ENCODE measurements at places on chromosomes 2 and 18.
A peak's percentile ranks its signal among the peaks of the same experiment; 100 is the strongest.

GRCh38 chr2:100062336-100062735 is 80.1 kb downstream of the AFF3 start:
- H3K4me1 ChIP-seq = no peaks in the 10 kb centered on the region
- no peaks in the 10 kb centered on the region for H3K36me3 ChIP-seq
- H3K4me3 ChIP-seq = no peak overlapping the region

- no peak for DNase-seq
- no peak overlapping the region for H3K27ac ChIP-seq
- H3K36me3 ChIP-seq = no peaks in the 10 kb centered on the region
- H3K27me3 ChIP-seq = no peaks in the 10 kb centered on the region
- H3K4me3 ChIP-seq = no peak overlapping the region
These were observed 79.8 kb downstream of the MGAT5 start for GRCh38 chr2:134333646-134334189.

DNA sequence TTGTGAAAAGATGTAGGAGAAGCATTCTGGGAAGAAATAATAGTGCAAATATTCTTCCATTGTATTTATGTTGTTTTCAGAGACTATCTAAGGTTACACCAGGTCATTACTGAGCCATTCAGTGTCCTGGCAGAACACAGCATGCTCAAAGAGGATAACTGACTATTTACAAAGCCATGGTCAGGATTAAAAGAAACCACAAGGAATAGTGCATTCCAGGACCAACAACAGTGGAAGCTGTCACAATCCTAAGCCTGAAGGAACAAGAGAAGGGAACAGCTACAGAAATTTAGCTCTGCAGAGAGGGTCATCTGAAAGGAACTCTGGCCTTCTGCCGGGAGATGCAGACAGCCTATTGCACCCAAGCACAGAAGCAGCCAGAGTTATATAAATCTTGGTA is 116.7 kb downstream of the DSC3 start:
- H3K36me3 ChIP-seq = no peaks in the 10 kb centered on the region
- DNase-seq = peak; percentile 24
- H3K27me3 ChIP-seq = no peaks in the 10 kb centered on the region

GRCh38 chr18:38047820-38048219 is 482.2 kb upstream of the CELF4 start:
- no peak overlapping the region for H3K27ac ChIP-seq
- H3K27me3 ChIP-seq = no peaks in the 10 kb centered on the region
- peak; percentile 13 for DNase-seq
- no peaks in the 10 kb centered on the region for H3K36me3 ChIP-seq
- H3K4me3 ChIP-seq = no peak overlapping the region

- no peak overlapping the region for H3K27ac ChIP-seq
- peaks cover 2% of the 10 kb centered on the region for H3K4me1 ChIP-seq
- no peaks in the 10 kb centered on the region for H3K27me3 ChIP-seq
- no peaks in the 10 kb centered on the region for H3K36me3 ChIP-seq
These were observed 129.3 kb downstream of the NUP35 start for GRCh38 chr2:183253441-183254130.

DNA sequence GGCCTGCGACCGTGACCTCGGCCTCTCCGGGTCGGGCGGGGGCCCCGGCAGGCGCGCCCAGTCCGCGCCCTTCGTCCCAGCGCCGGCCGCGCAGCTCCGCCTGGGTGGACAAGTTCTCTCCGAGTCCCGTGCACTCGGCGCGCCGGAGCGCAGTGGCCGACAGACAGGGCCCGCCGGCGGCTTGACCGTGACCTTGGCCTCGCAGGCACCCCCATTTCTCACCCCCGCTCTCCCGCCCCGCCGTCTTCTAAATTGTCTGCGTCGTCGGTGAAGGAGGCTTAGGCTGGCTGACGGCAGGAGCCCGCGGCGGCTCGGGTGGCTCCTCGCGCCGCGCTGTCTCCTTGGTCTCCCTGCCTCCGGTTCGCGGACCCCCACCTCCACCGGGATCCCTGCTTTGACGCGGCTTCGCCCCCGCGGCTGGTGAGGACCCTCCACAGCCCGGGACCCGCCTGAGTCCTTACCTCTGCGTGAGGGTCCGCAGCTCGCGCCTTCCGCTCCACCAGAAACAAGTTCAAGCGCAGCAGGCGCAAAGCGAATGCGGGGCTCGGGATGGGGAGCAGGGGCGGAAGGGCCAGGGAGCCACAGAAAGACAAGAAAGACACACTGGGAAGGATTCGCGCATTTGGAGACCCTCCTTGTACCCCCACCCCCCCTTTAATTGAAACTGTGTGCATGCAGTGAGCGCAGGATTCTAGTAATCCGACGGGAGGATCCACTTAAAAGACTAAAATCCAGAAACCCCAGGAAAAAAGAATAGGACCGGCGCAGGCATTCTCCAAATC is 4.0 kb downstream of the PTGR3 start:
- peaks cover 3% of the 10 kb centered on the region for H3K4me1 ChIP-seq
- peak; percentile 27 for DNase-seq
- no peak overlapping the region for H3K4me3 ChIP-seq

GRCh38 chr2:134460583-134460998 is 206.7 kb downstream of the MGAT5 start:
- H3K4me1 ChIP-seq = no peaks in the 10 kb centered on the region
- H3K27ac ChIP-seq = no peak overlapping the region
- H3K36me3 ChIP-seq = no peaks in the 10 kb centered on the region
- H3K27me3 ChIP-seq = no peaks in the 10 kb centered on the region
- H3K4me3 ChIP-seq = no peak overlapping the region

DNA sequence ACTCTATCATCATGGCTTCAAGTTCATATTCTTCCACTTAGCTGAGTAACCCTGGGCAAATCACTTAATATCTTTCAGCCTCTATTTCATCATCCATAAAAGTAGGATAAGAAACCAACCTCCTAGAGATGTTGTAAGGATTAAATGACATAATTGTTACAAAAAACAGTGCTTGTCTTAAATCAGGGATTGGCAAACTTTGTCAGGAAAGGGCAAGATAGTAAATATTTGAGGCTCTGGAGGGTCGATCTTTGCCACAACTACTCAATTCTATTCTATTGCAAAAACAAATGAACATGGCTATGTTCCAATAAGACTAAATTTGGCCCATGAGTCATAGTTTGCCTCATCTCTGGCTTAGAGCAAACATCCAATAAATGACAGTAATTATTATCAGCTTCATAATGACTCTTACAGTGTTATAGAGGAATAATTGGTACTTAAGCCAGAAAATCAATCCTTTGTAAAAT is 184.7 kb downstream of the SATB2 start:
- no peak overlapping the region for H3K27ac ChIP-seq
- no peaks in the 10 kb centered on the region for H3K27me3 ChIP-seq
- H3K4me1 ChIP-seq = no peaks in the 10 kb centered on the region
- no peak for DNase-seq
- H3K36me3 ChIP-seq = no peaks in the 10 kb centered on the region

DNA sequence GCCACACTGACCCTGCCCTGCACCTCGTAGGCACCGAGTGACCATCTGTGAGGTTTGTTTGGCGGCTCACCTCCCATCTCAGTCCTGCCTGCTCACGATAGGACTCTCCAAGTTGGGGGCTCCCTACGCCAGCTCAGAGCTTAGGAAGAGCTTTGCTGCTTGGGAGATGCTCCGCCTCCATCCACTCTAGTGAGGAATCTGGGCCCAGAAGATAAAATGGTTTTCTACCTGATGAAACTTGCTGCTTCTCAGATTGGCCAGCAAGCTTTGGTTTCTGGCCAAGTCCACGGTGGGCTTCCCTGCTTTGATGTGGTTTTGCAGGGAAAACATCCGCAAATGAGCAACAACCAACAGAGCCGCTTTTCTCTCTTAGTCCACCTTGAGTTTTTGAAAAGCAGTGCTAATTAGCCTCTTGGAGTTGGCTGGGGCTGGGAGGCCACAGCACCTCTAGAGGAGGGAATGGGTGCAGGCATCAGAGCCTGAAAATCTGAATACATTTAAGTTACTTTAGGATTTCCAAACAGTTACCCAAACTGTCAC is 42.2 kb downstream of the THNSL2 start:
- DNase-seq = peak; percentile 87
- peaks cover 2% of the 10 kb centered on the region for H3K4me1 ChIP-seq
- no peak overlapping the region for H3K27ac ChIP-seq
- no peak overlapping the region for H3K4me3 ChIP-seq
- H3K27me3 ChIP-seq = no peaks in the 10 kb centered on the region
- no peaks in the 10 kb centered on the region for H3K36me3 ChIP-seq

All from mesendoderm (in vitro differentiated cells).